ENCODE measurements at places on chromosomes 1 and 21.

DNA sequence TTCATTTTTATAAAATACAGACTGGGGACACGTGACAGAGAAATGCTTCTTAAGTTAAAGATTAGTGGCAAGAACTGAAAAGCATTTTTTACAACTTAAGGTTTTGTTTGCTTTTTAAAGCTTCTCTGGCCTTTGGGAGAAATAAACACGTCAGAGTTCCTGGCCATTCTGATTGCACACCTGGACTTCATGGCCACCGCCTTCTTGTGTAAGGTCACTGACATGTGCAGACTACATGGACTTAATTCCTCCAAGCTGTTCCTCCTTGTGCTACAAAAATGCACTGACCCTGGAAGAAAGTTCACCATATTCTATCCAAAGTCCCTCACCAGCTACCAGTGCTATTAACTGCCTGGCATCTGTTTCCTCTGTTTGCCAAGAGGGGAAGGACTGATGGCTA, 56.1 kb downstream of the GADD45A start:
- peaks cover 20% of the 10 kb centered on the region for H3K4me1 ChIP-seq
- H3K27me3 ChIP-seq: peaks cover 14% of the 10 kb centered on the region
- no peak overlapping the region for H3K4me3 ChIP-seq
- no peak overlapping the region for H3K27ac ChIP-seq

DNA sequence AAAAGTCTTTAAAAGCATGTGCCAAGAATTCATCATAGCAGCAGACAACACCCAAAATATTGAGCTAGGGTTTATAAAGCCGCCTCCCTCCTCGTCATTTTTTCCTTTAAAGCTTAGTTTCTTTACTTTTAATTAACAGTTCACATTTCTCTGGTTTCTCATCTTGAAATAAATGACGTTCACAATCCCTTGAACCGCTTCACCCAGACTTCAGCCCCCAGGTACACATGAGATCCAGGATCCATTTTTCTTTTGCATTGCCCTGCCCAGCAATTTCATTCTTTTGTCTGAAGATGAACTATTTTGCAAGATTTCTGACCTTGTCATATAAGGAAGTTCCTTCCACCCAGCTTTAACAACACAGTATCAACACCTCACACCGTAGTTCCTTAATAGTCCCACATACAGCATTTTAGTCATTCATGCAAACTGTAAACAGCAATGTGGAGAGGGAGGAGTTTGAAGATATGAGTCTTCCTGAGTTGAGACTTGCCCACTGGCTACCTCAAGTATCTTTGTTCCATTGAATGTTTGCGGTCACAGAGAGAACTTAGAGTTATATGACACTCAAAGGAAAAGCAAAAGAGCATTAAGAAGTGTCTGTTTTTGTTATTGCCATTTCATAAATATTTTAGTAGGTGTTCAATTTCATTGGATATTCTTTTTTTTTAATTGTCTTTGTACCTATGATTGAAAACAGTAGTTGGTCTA, 35.3 kb upstream of the CACYBP start:
- H3K4me1 ChIP-seq: peaks cover 16% of the 10 kb centered on the region
- no peak overlapping the region for H3K27ac ChIP-seq

GRCh38 chr1:4001461-4001860, 101.4 kb upstream of the C1orf174 start:
- no peak for DNase-seq
- H3K36me3 ChIP-seq: no peaks in the 10 kb centered on the region
- no peak overlapping the region for H3K27ac ChIP-seq
- no peaks in the 10 kb centered on the region for H3K4me1 ChIP-seq
- H3K27me3 ChIP-seq: peaks cover 5% of the 10 kb centered on the region

GRCh38 chr21:25709684-25710265, 24.9 kb downstream of the ATP5PF start:
- no peak overlapping the region for H3K27ac ChIP-seq
- no peaks in the 10 kb centered on the region for H3K4me1 ChIP-seq
- H3K27me3 ChIP-seq: no peaks in the 10 kb centered on the region
- no peak overlapping the region for H3K4me3 ChIP-seq
- DNase-seq: peak; percentile 63

GRCh38 chr1:26225033-26225831, 8.8 kb upstream of the CEP85 start:
- H3K36me3 ChIP-seq: no peaks in the 10 kb centered on the region
- peaks cover 32% of the 10 kb centered on the region for H3K27me3 ChIP-seq
- H3K4me3 ChIP-seq: peak overlapping the region; percentile 82
- no peak overlapping the region for H3K27ac ChIP-seq

- no peak overlapping the region for H3K4me3 ChIP-seq
- no peaks in the 10 kb centered on the region for H3K27me3 ChIP-seq
- H3K27ac ChIP-seq: no peak overlapping the region
- H3K36me3 ChIP-seq: peaks cover 84% of the 10 kb centered on the region
- no peaks in the 10 kb centered on the region for H3K4me1 ChIP-seq
Observed at GRCh38 chr21:40331172-40331571, 463.9 kb downstream of the PCP4 start.

- H3K4me3 ChIP-seq: no peak overlapping the region
- H3K27ac ChIP-seq: no peak overlapping the region
- H3K27me3 ChIP-seq: no peaks in the 10 kb centered on the region
- H3K36me3 ChIP-seq: no peaks in the 10 kb centered on the region
Observed at GRCh38 chr1:180920702-180921101, 8.0 kb downstream of the KIAA1614 start.

GRCh38 chr1:20194224-20194623, 7.9 kb upstream of the PLA2G2C start:
- no peaks in the 10 kb centered on the region for H3K4me1 ChIP-seq
- no peak for DNase-seq
- H3K27me3 ChIP-seq: no peaks in the 10 kb centered on the region
- no peak overlapping the region for H3K27ac ChIP-seq
- no peaks in the 10 kb centered on the region for H3K36me3 ChIP-seq

GRCh38 chr1:25977801-25978200, 20.1 kb downstream of the PAFAH2 start:
- no peak overlapping the region for H3K4me3 ChIP-seq
- no peak overlapping the region for H3K27ac ChIP-seq
- peaks cover 5% of the 10 kb centered on the region for H3K4me1 ChIP-seq
- H3K36me3 ChIP-seq: peaks cover 35% of the 10 kb centered on the region
- no peaks in the 10 kb centered on the region for H3K27me3 ChIP-seq

GRCh38 chr1:44240802-44241671, 27.8 kb downstream of the DMAP1 start:
- H3K4me3 ChIP-seq: no peak overlapping the region
- H3K27ac ChIP-seq: no peak overlapping the region
- no peaks in the 10 kb centered on the region for H3K27me3 ChIP-seq
- H3K36me3 ChIP-seq: peaks cover 28% of the 10 kb centered on the region

- no peaks in the 10 kb centered on the region for H3K27me3 ChIP-seq
- no peak for DNase-seq
- H3K27ac ChIP-seq: no peak overlapping the region
- no peak overlapping the region for H3K4me3 ChIP-seq
- H3K36me3 ChIP-seq: peaks cover 29% of the 10 kb centered on the region
Observed at GRCh38 chr1:116942344-116942743, 32.6 kb downstream of the PTGFRN start.

GRCh38 chr1:240234485-240235210, 143.0 kb downstream of the FMN2 start:
- no peak overlapping the region for H3K4me3 ChIP-seq
- DNase-seq: no peak
- no peaks in the 10 kb centered on the region for H3K27me3 ChIP-seq
- H3K4me1 ChIP-seq: no peaks in the 10 kb centered on the region
- peaks cover 68% of the 10 kb centered on the region for H3K36me3 ChIP-seq

DNA sequence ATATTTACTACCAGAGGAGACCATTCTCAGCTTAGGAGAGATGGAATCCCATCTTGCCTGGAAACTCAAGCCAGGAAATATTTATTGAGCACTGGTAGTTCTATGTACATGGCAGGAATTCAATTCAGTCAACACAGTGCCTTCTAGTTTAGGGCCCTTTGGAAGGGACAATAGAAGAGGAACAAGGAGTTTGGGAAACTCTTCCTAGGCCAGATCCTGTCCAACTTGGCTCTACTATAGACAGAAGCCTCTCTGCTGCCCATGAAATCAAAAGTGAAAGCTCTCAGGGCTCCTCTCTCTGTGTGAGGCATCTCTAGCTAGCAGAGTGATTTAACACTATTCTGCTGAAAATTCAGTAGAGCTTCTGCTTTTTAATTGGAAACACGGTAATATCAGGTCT, 244.6 kb upstream of the MAP1LC3C start:
- no peaks in the 10 kb centered on the region for H3K36me3 ChIP-seq
- no peaks in the 10 kb centered on the region for H3K4me1 ChIP-seq
- H3K27me3 ChIP-seq: no peaks in the 10 kb centered on the region
- no peak overlapping the region for H3K27ac ChIP-seq
- DNase-seq: no peak
- H3K4me3 ChIP-seq: no peak overlapping the region

DNA sequence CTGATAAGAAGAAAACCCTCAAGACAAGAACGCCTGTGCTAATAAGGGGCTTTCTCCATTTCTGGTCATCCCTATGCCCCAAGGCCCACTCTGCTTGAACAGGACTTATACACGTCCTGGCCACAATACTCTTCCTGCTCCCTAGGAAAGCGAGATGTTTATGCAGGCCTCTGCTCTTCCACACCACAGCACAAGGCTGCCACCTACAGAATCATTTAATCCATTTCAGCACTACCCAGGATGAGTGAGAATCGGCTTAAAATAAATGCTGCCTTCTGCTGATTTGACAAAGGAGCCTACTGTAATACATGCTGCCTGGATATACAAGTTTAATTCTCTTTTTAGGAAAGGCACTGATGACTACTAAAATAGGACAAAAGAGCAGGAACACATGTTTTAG, 29.4 kb downstream of the FRRS1 start:
- H3K27ac ChIP-seq: no peak overlapping the region
- no peaks in the 10 kb centered on the region for H3K27me3 ChIP-seq
- DNase-seq: peak; percentile 75
- peaks cover 31% of the 10 kb centered on the region for H3K36me3 ChIP-seq

DNA sequence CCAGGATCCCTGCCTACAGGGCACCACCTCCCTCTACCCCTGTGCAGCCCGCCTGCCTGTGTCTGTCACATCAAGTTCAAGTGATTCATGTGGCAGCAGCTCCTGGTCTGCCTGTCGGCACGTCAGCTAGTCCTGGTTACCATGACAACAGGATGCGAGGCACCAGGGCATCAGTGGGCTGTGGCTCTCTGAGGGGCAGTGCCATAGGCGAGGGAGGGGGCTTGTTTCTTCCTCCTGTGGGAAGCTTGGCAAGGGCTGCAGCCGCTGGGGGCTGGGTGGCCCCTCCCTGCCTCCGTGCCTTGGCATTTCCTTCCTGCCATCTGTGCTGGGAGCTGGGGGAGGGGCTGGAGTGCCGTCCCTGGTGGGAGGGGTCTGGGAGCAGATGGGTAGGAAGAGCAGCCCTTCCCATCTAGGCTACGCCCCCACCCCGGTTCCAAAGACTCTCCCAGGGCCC, 43.1 kb downstream of the FOXO6 start:
- DNase-seq: peak; percentile 83
- H3K36me3 ChIP-seq: no peaks in the 10 kb centered on the region
- H3K4me3 ChIP-seq: no peak overlapping the region
- no peak overlapping the region for H3K27ac ChIP-seq
- peaks cover 6% of the 10 kb centered on the region for H3K27me3 ChIP-seq
- H3K4me1 ChIP-seq: no peaks in the 10 kb centered on the region

GRCh38 chr1:36108314-36108713, 16.7 kb downstream of the COL8A2 start:
- H3K27ac ChIP-seq: no peak overlapping the region
- H3K27me3 ChIP-seq: no peaks in the 10 kb centered on the region
- no peaks in the 10 kb centered on the region for H3K4me1 ChIP-seq
- DNase-seq: no peak
- no peak overlapping the region for H3K4me3 ChIP-seq

GRCh38 chr1:54355931-54356679, 50.1 kb downstream of the SSBP3 start:
- no peaks in the 10 kb centered on the region for H3K27me3 ChIP-seq
- H3K4me1 ChIP-seq: peaks cover 56% of the 10 kb centered on the region
- peaks cover 92% of the 10 kb centered on the region for H3K36me3 ChIP-seq
- peak overlapping the region; percentile 42 for H3K4me3 ChIP-seq
- peak; percentile 65 for DNase-seq

DNA sequence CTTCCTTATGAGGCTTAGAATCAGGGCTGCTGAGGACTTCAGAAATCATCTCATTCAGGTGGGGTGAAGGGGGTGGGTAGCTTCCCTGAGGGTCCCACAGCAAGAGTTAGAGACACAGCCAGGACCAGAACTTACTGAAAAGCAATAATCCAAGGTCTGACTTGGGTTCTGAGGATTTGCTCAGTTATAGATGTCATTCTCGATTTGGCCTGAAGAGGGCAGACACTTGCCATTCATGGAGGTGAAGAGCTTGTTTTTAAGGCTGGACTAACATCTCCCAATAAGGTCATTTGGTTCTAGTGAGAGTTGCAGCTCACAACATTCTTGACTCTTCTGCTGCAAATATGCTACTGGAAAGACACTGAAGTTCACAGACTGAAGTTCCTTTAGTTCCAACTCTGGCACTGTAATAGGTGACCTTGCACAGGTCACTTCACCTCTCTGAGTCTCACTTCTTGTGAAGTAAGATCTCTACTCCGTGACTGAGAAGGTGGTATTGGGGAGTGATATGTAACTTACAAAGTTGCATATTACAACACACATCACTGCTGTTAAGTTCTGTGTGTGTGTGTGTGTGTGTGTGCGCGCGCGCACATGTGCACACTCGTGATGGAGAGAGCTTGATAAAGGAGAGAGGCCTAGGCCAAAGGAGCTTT, 69.8 kb upstream of the DIRAS3 start:
- no peak overlapping the region for H3K4me3 ChIP-seq
- no peak overlapping the region for H3K27ac ChIP-seq
- H3K4me1 ChIP-seq: no peaks in the 10 kb centered on the region
- DNase-seq: peak; percentile 87

DNA sequence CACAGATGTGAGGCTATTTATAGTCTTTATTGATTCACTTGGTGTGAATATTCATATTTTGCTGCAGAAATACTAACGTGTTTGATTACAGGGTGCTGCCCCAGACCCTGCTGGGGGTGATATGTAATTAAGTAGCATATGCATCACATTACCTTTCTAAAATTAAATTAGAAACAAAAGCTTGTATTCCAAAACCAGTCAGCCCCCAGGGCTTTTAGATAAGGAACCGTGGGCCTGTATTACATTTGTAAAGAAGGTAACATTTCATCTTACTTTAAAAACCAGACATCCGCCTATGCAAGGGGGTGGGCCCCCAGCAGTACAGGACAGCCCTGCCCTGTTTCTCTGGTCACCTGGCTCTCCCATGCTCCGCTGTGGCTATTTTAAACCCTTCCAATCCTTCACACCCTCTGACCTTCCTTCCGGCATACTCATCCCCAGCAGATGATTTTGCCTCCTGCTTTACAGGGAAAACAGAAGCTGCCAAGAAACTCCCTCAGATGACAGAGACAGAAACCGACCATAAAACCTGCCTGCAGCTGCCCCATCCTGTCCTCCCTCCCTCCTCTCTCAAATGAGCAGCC, 22.0 kb upstream of the KCNC4 start:
- no peak overlapping the region for H3K27ac ChIP-seq
- no peaks in the 10 kb centered on the region for H3K36me3 ChIP-seq
- no peaks in the 10 kb centered on the region for H3K27me3 ChIP-seq
- H3K4me1 ChIP-seq: no peaks in the 10 kb centered on the region
- H3K4me3 ChIP-seq: no peak overlapping the region

DNA sequence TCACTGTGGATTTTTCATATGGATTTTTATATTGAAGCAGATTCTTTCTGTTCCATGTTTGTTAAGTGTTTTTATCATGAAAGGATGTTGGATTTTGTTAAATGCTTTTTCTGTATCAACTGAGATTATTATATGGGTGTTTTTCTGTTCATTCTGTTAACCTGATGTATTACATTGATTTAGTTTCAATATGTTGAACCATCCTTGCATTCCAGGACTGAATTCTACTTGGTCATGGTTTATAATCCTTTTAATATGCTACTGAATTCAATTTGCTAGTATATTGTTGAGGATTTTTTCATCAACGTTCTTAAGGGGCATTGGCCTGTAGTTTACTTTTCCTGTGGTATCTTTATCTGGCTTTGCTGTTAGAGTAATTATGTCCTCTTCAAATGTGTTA, 55.8 kb downstream of the CCDC30 start:
- no peaks in the 10 kb centered on the region for H3K27me3 ChIP-seq
- H3K4me3 ChIP-seq: no peak overlapping the region
- H3K27ac ChIP-seq: no peak overlapping the region

Measured in endodermal cell (in vitro differentiated cells).